ENCODE measurements at places on chromosomes 16 and 17.
A peak's percentile ranks its signal among the peaks of the same experiment; 100 is the strongest.

- no peak for DNase-seq
These were observed 22.6 kb downstream of the TBX2 start for GRCh38 chr17:61422116-61422799.

DNA sequence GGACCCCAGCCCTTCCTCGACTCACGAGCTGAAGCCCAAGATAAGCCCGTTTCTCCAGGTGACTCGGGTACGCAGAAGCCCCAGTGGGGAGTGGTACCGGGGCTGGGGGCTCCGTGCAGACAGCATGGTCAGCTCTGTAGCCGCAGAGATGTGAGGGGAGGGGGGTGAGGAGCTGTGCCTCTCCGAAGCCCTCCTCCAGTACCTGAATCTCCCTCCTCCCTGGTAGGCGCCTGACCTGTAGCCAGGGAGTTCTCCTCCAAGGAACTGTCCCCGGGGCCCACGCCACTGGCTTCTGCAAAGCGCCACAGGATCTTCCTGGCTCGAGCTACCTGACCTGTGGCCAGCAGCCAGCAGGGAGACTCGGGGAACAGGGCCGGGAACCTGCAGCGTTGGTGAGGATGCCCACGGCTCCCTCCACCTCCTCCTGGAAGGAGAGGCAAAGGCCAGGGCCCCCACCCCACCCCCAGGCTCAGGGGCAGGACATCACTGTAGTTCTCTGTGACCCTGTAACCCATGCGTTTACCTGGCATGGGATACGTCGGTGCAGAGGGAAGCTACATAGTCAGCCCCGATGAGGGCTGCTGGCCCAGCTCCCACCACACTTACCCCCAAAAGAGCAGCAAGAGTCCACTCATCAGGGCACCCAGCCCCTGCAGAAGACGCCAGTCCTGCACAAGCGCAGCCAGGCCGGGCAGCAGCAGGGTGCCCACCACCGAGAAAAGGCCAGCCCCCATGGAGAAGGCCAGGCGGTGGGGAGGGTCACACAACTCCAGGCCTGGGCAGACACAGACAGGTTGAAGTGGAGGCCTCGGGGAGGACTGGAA is 1.7 kb downstream of the SLC22A31 start:
- no peak for DNase-seq

DNA sequence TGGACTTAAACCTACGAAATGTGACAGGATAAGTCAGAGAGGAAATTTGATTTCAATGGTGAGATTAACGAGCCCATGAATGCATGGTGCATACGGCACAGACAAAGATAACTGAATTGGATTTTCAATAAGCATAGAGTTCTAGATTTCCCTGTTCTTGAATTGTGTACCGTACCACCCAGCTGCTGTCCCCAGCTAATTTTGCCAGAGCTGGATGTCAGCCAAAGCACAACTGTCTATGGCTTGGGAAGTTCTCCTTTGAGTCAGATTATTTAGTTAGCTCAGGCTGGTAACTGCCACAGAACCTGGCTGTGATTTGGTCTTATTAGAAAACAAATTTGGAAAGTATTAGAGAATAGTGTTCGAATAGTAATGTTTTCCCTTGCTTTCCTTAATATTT is 143.1 kb downstream of the CDH13 start:
- DNase-seq, result no peak

DNA sequence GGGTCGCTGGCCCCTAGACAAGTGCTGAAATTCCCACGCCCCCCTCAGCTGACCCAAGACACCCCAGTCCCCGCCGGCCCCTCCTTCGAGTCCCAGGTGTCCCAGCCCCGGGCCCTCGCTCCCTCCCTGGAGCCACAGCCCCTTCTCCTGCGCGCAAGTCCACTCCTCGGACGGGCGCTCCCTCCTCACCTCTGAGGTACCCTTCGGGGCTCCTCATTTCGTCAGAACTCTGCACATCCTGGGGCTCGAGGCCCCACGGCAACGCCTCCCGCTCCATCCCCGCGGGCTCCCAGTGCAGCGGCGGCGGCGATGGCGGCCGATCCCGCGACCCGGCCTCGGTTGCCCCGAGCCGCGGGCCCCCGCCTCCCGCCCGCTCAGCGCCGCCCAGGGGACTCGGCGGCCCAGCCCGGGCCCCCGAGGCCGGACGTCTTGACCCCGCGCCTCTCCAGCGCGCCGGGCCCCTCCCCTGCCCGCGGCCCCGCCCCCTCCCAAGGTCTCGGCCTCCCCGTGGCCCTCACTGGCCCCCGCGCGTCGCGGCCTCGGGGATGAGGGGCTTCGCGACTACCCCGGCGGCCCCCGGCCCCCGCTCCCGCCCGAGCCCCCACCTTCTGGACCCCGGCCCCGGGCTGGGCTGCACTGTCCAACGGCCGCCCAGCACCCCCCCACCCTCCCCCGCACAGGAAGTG is at the start of gene ZNF768:
Gene ZNF768, minus strand, starts transcription at position 430 of the 686 bp plus-strand sequence. Its CDS starts 153 bp downstream, at position 277.
- DNase-seq, result no peak

- DNase-seq, result no peak
These were observed 8.7 kb upstream of the CAVIN1 start for GRCh38 chr17:42431758-42432161.

- DNase-seq, result no peak
These were observed 79.5 kb downstream of the CA4 start for GRCh38 chr17:60229188-60229802.

- no peak for DNase-seq
These were observed 451 bp downstream of the IL32 start for GRCh38 chr16:3065742-3066439.

- DNase-seq, result no peak
These were observed 24.7 kb downstream of the DEF8 start for GRCh38 chr16:89973235-89973634.

DNA sequence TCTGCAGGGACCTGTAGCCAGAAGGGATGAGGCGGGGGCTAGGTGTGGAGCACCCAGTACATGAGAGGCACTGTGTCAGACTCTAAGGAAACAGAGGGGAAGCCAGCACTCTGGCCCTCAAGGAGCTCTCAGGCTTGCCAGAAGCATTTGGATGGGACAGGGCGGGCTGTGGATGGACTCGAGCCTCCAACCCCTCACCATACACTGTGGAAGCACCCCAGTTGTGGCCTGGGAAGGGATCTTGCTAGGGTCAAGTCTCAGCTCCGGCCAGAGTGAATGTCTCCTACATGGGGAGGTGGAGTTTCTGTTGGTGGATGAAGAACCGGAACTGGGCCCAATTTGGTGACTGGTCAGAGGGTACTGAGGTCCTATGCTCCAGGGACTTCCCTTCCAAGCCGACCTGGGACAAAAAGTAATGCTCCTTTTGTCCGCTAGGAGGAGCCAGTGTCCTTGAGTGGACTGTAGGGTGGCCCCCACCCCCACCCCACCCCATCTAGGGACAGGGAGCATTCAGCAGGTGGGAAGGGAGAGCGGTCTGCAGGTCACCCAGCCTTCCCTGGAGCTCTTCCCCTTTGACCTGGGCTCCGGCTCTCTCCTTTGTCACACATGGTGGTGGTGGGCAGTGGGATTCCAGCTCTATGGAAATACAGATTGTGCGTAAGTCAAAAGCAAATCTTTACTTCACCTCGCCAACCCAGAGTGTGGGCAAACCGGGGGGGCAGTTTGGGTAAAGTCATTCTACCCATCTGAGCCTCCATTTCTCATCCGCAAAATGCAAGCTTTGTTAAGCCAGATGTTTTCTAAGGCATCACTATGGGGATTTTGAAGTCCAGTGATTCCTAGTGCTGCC is 20.4 kb upstream of the PHB1 start:
- DNase-seq, result no peak

- DNase-seq, result peak; percentile 9
These were observed 227.6 kb upstream of the ASIC2 start for GRCh38 chr17:33520426-33521330.

DNA sequence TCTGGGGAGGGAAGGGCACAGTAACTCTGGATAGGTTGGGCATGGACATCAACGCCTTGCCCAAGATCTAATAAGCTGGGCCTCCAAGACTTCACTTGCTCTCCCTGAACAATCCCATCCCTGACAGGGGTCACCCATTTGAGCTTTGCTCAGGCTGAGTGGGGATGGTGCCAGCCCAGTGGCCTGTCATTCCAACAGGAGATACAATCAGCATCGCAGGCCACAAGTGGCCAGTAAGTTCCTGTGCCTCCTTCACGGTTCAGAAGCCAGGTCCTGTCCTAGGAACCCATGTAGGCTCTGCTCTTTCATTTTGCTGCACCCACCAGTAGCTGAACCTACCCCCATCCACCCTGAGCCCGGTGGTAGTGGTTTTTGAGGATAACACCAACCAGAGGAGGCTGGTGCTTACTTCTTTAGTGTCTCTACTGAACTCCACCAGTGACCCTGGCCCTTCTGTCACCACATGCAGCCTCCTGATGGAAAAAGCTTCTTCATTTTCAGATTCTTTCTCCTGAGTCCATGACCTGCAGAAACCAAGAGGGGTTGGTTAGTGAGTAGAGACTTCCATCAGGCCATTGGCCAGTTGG is 14.9 kb downstream of the PLEKHG4 start:
- DNase-seq, result no peak

GRCh38 chr16:85432606-85433005 is 180.5 kb upstream of the GSE1 start:
- DNase-seq, result no peak

DNA sequence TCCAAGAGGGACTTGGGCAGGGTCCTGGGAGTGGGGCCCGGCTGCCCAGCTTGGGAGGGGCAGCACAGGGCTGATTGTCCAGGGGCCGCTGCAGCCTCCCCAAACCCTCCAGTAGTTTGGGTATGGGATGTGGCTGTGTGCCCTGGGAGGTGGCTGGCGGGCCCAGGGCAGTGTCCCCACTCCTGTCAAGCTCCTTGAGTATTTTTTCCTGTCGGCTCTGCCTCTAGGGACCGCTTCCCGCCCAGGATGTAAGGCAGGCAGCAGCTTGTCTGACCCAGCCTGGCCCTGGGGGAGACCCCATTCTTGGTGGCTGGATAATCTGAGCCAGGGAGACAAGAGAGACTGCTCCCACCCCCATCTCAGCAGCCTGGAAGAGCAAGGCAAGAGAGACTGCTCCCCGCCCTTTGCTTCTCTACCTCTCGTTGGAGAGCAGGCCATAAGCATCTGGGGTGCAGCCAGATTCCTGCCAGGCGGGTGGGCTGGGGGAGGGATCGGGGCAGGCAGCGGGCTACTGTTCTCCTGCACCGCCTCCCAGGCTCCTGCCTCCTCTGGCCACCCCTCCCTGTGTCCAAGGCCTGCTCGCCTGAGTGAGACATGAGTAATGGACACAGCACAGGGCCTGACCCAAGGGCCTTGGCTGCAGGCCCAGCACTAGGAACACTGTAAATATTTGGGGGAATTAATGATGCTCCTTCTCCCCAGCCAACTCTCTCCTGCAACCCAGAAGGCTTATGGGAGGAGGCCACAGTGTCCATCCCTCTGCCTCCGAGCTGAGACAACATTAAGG is 18.4 kb upstream of the ITGA3 start:
- DNase-seq, result no peak

GRCh38 chr17:250487-251300 is 69.2 kb upstream of the DOC2B start:
- DNase-seq, result no peak

- DNase-seq, result no peak
These were observed 304.6 kb upstream of the FOXF1 start for GRCh38 chr16:86205521-86206245.

DNA sequence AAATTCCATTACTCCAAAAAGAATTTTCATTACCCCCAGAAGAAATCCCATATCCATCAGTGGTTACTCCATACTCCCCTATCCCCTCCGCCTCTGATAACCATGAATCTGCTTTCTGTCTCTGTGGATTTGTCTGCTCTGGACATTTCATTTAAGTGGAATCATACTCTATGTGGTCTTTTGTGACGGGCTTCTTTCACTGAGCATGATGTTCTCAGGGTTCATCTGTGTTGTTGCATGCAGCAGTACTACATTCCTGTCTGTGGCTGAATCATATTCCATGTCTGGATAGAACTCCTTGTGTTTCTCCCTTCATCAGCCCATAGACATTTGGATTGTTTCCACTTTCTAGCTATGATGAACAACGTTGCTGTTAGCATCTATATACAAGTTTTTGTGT is 59.5 kb upstream of the IRX3 start:
- no peak for DNase-seq

DNA sequence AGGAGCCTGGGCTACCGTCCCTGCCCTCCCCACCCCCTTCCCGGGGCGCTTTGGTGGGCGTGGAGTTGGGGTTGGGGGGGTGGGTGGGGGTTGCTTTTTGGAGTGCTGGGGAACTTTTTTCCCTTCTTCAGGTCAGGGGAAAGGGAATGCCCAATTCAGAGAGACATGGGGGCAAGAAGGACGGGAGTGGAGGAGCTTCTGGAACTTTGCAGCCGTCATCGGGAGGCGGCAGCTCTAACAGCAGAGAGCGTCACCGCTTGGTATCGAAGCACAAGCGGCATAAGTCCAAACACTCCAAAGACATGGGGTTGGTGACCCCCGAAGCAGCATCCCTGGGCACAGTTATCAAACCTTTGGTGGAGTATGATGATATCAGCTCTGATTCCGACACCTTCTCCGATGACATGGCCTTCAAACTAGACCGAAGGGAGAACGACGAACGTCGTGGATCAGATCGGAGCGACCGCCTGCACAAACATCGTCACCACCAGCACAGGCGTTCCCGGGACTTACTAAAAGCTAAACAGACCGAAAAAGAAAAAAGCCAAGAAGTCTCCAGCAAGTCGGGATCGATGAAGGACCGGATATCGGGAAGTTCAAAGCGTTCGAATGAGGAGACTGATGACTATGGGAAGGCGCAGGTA is 762 bp downstream of the CDK12 start:
- DNase-seq, result no peak

- DNase-seq, result no peak
These were observed 119.2 kb downstream of the HS3ST2 start for GRCh38 chr16:22933173-22933572.

DNA sequence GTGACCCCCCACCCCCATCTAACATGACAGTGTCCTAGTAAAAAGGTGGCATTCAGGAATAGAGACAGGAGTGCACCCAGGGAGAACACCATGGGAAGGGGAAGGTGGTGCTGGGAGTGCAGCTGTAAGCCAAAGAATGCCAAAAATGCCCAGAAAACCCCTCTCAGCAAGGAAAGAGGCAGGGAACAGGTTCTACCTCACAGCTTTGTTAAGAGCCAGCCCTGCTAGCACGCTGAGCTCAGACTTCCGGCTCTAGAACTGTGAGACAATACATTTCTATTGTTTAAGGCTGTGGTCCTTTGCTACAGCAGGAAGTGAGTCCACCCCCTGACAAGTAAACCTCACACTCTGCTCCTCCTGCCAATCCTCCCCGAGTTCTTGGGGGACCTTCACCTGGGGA is 302.4 kb upstream of the N4BP1 start:
- DNase-seq, result no peak

DNA sequence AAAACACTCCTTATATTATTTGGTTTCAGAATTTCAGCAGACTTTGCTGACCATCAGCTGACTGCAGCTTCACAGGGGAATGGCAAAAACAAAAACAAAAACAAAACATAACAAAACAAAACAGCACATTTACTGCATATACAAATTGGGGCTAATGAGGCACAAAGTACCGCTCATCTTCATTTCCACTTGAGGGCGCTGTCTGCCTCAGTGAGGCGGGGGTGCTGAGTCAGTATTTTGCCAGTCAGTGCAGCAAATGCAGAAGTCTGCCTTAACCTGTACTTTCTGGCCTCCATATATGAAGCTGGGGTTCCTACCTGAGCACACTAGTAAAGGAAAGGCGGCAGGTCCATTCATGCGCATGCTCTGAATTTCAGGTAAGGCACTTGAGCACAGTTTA is 13.5 kb upstream of the DYNLRB2 start:
- DNase-seq, result peak; percentile 39
